Natural killer cell (primary cell): ENCODE measurements at places on chromosomes 11 and 22. TPM values are rescaled to one million over a fixed set of nuclear protein-coding genes. Genes with fewer than 3 reads are reported as not detected.

DNA sequence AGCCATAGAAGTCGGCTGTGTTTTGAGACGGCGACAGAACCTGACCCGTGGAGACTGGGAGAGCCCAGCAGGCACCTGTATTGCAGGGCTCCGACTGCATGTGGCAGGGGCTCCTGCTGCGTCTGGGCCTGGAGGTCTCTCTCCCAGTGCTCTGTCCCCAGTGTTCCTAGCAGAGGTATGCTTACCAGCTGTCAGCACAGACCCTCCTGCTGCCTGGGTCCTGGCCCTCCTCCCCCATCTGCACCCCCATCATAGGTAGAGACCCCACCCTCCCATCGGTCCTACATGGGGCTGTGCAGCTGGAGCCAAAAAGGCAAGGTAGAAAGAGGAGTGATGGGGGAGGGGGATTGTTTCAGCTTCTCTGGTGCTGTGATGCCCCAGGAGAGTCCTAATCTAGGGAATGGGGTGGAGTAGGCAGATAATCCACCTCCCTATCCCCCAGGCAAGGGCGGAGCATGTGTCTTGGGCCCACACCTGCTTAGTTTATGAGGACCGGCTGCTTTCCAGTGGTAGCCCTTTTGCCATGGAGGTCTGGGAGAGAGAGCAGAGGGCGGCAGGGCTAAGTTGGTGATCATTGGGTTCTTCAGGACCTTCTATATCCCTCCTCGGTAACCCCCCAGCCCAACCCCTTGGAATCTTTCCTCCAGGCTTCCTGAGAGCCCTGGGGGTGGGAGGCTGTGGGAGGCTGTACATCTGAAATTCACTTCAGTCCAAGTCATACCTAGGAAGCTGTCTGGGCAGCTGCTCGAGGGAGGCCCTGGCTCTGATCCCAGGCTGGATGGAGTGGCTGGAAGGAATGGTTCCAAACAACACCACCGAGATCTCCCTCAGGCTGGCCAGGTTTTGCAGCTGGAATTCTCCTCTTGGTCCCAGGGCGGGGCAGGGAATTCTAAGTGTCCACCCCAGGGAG, 5.3 kb downstream of the SLC7A4 start:
- no peak for DNase-seq

- DNase-seq: peak; percentile 52
Observed at GRCh38 chr22:50561401-50562358, 1.0 kb downstream of the SYCE3 start.

DNA sequence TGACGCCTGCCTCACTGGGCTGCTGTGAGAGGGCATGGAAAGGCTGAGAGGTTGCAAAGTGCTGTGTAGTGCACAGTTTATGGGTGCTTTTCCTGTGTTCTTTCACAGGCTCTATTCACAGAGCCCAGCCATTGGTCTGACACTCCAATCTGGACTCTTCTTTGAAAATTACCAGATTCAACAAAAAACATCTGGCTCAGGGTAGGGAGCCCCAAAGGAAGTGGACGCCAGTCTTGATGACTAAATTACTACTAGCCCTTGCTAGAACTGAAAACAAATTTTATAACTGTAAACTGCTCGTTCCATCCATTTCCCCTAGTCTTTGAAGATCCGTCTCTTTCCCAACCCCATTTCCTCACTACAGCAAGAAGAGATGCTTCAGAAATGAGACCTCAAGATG, 178.6 kb downstream of the TENM4 start:
- DNase-seq: no peak

DNA sequence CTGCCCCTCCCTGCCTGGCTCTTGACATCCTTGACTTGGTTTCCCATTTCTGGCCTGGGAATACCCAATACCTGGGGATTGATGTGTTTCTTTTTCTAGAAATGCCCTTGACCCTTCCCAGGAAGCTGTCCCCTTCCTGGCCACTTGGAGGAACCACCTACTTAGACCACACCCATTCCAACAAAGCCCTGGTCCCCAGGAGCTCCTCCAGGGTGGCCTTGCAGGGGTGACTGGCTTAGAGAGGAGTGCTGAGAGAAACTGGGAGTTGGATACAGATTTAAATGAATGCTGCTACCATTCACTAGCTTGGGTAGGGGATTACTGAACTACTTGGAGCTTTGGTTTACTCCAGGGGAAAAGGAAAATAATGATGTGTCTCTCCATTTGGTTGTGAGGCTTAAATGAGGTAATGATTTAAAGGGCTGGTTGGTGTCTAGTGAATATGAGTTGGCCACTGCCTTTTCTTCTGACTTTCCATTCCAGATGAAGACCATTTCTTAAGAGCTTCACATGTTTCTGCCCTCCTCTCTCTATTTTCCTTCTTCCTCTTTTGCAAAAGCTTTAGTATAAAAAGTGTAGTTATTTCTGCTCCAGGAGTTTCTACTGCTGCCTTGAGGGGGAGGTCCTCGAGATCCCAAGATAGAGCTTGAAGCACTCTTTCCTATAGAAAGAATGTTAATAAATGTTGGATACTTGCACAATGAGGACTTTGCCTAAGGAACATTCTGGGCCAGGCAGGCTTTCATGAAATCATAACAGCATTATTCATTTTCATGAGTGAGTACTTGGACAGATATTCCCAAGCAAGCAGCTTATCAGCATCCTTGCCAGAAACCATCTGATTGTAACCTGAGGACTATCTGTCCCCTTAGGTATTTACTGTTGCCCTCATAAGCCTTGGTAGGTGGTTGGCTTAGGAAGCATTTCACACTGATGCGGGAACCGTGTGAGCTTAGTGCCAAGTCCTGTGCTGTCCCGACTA, 22.4 kb downstream of the PANX1 start:
- no peak for DNase-seq

Gene RNF121
- total RNA-seq: 22.9 TPM

Gene KCNK7
- 7.1 TPM for total RNA-seq

DNA sequence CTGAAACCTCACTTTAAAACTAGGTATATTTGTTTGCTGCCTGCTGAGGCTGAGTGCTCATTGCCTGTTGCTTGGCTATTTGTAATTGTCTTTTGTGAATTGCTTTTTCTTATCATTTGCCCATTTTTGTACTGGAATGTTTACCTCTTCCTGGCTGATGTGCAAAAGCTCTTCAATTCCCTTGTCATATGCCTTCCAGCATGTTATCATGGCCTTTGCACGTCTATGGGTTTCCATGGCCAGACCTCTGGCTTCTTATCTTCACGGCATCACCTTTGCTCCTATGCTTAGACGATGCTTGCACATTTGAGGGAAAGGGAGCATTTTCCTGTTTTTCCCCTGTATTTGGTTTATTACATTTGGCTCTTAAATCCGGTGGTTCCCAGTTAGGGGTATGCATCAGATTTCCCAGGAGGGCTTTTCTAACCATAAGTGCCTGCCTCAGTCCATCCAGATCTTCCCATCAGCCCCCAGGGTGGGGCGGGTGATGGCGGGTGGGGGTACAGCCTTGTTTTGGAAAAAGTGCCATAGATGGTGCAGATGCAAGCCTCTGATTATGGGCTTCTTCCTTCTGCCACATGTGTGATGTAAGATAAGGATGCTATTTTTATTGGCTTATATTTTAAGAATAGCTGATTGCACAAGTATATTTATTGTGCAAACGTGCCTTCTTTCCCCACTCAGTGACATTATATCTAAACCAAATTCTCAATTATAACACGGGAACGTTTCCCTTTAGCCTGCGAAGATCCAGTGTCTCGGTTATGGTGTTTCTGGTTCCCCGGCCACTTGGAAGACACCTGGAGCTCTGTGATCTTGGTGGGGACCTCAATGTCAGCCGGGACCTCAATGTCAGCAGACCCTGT, 70.6 kb upstream of the SEPTIN5 start:
- DNase-seq: no peak

GRCh38 chr22:37741312-37741795, 44.5 kb downstream of the TRIOBP start:
- DNase-seq: no peak

Gene SCN3B
- not detected for total RNA-seq

- no peak for DNase-seq
Observed at GRCh38 chr11:134047586-134047999, 21.3 kb upstream of the JAM3 start.

Gene SMTN
- total RNA-seq: 3.6 TPM

GRCh38 chr22:30375312-30375849, 11.8 kb downstream of the RNF215 start:
- DNase-seq: no peak

GRCh38 chr11:18384157-18384641, 10.2 kb upstream of the LDHA start:
- peak; percentile 55 for DNase-seq

DNA sequence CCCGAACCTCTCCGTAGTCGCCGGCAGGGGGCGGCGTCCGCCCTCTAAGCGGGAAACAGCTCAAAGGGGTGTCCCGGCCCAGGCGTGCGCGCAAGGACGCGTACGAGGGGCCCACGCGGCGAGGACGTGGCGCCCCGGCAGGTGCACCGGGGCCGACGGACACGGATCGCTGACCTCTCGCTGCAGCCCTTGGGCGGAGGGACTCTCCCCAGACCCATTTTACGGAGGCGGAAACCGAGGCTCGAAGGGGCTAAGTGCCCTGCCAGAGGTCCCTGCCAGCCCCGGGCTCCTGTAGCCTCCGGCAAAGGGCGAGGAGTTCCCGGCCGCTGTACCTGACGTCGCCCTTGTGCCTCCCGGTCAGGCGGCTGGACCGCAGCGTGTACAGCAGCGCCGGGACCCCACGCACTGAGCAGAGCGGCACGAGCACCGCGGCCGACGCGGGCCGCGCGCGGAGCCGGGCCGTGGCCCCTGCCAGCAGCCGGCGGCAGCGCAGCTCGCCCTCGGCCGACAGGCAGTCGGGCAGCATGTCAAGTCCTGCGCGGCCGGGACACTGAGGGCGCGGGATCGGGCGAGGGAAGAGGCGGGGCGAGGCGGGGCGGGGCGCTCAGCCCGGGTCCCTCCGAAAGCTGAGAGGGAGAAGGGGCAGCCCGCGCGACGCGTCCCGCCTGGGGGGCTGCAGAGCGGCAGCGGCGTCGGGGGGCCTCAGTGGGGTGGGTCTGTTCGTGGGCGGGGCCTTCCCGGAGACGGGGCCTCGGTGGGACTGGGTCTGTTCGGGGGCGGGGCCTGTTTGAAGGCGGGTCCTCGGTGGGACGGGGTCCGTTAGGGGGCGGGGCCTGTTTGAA, at the start of gene NUDT8:
NUDT8 (minus strand) TSS at position 552 of the 842 bp plus-strand sequence; CDS start at position 526, 26 bp downstream.
- DNase-seq: peak; percentile 94

DNA sequence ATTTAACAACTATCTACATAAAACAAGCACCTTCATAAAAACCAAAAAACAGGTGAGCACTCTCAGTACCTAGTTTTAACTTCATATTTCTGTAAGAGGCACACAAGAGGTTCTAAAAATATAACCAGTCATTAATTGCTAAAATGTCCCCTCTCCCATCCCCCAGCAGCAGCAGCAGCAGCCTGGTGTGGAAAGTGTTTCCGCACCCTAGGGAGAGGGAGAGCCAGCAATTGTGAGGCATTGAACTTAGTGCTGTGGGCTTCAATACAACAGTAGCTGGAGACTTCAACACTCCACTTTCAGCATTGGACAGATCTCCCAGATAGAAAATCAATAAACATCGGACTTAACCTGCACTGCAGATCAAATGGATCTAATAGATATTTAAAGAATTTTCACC, 1158.5 kb downstream of the JRKL start:
- DNase-seq: no peak

- DNase-seq: no peak
Observed at GRCh38 chr22:24772493-24773220, 1.9 kb downstream of the PIWIL3 start.

GRCh38 chr11:47383071-47383470, 4.7 kb upstream of the SPI1 start:
- no peak for DNase-seq

Gene LDHAL6A
- total RNA-seq: 0.15 TPM

DNA sequence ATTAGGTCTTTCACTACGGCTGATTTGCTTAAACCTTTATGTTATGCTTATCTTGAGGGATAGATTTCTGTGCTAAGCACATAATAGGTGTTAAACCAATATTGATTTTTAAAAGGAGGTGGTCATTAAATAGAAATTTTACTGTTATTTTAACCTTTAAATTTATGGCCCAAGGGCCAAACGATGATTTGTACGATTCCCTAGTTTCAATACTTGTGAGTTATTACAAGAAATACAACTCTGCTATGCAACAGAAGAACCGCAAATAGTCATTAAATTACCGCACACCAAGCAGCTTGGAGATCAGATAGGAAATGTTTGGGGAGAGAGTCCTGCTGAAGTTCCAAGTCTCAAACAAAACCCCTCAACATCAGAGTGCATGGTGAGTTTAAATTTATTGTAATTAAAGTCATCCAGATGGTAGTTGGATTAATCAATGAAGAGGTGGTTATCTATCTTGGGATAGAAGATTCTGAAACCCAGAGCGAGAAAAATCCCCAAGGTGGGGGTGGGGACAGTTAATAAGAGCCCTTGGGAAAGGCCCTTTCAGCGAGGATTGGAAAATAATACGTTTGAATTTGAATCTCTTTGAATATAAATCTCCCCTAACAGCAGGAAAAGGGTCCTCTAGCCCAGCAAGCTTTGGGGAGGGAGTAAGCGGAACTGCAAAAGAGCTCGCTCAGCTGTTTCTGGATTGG, 805 bp upstream of the QSER1 start:
- no peak for DNase-seq

Gene TECTA
- total RNA-seq: 0.56 TPM

- DNase-seq: no peak
Observed at GRCh38 chr11:2095198-2095520, 44.0 kb downstream of the IGF2 start.
